ENCODE measurements at places on chromosomes 3 and 15. TPM values are rescaled to one million over a fixed set of nuclear protein-coding genes. Genes with fewer than 3 reads are reported as not detected.

DNA sequence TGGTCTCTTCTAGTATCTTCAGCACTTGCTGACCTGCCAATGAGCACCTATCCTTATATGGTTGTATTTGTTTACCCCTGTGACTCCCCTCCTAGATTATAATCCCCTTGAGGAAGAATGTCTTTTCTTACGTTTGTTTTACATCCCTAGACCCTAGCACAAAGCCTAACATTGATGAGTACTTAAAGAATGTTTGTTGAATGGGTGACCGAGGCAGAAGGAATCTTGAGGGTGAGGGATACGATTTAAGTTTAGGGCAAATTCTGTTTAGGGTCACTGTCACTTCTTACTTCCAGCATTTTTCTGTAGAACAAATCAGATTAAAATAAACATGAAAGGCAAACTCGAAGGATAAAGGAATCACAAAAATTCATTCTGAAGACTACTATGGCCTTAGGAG lies 80.9 kb upstream of the FAM98B start:
- no peak for DNase-seq

DNA sequence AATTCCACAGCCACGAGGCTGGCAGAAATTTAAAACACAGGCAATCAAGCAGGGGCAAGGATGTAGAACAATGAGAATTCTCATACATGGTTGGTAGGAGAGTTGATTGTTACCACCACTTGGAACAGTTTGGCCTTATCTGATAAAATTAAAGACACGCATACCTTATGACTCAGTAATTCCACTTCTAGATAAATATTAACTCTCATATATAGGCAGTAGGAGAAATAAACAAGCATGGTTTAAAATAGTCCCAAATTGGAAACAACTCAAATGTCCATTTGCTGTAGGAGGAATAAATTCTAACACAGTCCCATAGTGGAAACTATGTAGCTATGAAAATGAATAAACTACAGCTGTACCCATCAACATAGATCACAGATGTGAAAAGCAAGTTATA lies 42.3 kb upstream of the USP3 start:
- no peak for DNase-seq

Gene SMAD6
- total RNA-seq, result 1.9 TPM

GRCh38 chr15:31004220-31004733 lies 12.8 kb upstream of the MTMR10 start:
- DNase-seq, result no peak

DNA sequence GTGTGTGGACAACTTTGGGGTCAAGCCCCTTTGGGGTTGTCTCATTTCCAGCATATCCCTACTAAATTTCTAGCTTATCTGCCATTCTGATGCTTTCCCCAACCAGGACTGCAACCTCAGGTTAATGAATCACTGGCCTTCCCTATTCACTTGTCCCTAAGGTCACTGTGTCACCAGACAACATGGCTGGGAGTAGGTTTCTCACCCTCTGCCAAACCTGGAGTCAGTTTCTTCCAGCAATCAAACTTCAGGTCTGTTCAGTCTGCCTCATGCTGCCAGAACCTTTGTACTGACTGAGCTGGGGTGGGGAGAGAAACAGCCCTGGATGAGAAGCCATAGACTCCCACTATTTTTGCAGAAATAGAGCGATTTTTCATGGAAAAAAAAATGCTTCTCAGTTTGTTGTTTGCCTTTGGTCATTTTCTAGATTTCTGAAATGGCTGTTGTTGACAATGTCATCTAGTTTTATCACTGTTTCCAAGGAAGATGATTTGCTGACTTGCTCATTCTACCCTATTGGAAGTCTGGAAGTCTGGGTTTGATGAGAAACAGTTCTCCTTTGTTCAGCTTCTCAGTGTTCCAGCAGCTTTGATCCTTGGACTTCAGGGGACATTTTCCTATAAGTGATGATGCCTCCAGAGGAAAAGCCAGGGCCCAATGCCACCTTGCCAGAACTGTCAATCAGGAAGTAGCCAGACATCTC lies 74.8 kb upstream of the IL12A start:
- no peak for DNase-seq

GRCh38 chr3:23567917-23568316 lies 237.8 kb upstream of the UBE2E1 start:
- no peak for DNase-seq

Gene CCDC39
- total RNA-seq, result 0.62 TPM

DNA sequence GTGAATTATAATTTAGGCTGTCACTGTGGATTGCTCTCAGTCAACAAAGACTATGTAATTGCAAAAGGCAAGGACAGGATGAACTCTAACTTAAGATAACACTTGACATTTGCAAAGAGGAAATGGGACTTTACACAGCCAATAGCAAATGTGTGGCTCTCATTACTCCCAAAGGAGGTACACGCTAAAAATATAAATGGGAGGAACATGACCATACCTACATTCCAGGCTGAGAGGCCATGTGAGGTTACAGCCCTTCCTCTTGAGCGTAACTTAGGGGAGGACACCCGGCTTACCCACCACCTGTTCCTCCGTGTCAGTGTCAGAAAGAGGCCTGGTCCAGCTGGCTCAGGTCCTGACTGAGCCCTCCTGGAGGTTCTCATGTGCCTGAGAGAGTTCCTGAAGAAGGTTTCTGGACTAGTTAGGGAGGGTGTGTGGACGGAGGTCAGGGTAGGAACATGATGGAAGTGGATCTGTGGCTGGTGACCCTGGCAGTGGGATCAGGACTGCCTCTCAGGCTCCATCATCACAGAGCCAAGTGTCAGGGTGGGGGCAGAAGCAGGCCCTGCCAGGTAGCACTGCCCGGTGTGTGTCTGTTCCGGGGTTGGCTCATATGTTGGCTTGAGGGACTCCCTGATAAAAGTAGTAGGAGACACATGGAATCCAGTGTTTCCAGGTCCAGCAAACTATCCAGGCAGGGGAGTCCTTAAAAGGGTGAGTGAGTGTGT lies 7.9 kb downstream of the POPDC2 start:
- no peak for DNase-seq

DNA sequence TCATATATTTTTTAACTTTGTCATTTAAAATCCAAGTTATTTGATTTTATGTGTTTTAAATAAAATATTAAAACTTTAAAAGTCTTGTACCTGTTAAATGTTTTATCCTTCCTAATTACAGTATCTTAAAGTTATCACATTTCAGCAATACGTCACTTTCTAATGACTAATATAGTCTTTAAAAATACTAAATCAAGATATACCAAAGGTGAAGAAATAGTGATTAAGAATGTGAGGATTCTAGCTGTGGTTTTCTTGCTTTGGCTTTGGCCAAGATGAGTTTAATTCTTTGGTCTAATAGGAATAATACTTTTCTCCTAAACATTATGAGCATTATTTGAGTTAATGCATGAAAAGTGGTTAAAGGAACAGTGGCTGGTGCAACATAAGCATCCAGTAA lies 13.9 kb downstream of the SETD5 start:
- no peak for DNase-seq

DNA sequence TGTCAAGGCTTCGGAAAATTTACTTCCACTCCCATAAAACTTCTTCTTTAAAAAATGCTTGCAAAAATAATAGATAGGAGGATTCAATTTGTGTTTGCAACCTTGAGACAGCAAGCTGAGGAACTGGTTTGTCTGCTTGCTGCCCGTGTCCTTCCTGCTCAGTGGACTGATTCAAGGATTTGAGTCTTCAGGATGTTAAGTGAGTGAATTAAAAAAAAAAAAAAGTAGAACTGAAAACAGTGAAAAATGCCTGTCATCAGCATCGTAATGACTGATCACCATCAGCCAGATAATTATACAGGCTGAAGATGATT lies 453.7 kb downstream of the FGF12 start:
- DNase-seq, result no peak

GRCh38 chr3:77055841-77056341 lies 16.0 kb downstream of the ROBO2 start:
- DNase-seq, result no peak

- DNase-seq, result no peak
Observed at GRCh38 chr3:43206632-43207031, 79.7 kb upstream of the SNRK start.

DNA sequence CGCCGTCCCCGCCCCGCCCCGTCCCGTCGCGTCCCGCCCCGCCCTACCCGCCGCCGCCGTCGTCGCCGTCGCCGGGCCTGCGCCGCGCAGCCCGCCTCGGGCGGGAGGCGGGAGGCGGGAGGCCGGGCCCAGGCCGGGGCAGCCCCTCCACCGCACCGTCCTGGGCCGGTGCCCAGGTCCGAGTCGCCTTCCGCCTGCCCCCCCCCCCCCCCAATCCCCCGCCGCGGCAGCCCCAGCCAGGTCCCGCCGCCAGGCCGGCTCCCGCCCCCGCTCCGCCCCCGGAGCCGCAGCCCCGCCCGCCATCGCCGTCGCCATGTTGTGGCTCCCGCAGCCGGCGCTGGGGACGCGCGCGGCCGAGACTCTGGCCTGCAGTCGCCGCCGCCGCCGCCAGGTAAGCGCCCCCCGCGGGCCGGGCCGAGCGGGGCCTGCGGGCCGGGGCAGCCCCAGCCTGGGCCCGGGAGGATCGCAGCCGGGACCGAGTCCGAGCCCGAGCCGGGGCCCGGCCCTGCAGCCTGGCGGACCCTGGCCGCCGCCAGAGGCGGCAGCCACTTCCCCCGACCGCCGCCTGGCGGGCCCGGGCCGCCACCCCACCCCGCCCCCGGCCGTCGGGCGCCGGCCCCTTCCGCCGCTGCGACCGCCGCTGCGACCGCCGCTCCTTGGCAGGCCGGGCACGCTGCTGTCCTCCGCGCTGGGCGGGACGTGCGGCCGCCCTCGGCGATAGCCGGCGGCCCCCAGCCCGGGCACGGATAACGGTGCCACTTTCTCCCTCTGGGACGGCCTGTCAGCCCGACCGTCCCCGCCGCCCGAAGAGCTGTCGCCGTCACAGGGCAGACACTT lies at the start of gene ZNF592:
ZNF592 (plus strand) TSS at position 319 of the 837 bp plus-strand sequence. CDS start 34,084 bp downstream, outside the sequence.
- DNase-seq, result peak; percentile 70

DNA sequence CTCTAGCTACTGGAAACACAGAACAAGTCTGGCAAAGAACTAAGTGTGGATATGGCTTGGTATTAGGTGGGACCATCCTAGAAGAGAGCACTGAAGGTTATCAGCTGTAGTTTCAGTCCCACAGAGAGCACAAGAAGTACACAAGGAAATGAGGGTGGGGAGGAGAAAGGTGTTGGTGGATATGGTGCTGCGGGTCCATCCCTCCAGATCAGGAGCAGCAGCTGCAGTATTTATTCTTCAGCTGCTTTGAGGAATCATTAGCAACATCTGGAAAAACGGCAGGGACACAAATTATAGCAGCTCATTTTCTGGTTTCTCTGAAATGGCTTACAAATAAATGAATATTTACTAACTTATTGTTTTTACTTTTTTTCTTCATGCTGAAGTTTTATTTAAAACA lies 29.0 kb downstream of the CD80 start:
- no peak for DNase-seq

Gene PLCH1
- 10.9 TPM for total RNA-seq

- no peak for DNase-seq
Observed at GRCh38 chr3:71047616-71048531, 535.7 kb downstream of the FOXP1 start.

DNA sequence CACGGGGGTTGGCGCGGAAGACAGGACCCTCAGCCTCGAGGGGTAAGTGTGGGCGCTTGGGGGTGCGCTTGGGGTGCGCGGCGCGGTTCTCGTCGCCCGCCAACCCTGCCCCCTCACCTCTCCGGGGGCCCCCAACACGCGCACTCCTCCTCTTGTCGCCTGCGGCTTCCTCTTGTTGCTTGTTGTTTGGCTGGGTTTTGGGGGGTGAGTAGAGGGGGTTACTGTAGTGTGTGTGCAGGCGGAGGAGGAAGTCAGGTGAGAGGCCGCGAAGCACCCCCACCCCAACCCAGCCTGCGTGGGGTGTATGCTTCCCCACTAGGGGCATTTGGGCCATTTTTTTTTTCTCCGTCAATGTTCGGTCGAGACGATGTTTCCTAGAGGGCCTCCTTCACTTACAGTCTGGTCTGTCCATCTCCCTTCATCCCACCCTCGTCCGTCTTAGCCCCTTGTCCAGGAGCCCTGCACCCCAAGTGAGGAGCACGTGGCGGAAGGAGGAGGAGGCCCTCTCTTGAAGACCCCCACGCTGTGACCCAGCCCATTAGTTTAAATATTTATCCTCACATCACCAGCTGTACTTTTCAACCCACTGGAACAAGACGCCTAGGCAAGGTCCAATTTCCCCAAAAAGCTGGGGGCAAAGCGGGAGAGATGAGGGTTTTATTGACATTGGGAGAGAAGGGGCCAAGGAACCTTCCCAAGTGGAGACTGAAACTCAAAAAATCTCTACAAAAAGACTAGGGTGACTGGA lies 20.4 kb upstream of the SATB1 start:
- DNase-seq, result no peak

DNA sequence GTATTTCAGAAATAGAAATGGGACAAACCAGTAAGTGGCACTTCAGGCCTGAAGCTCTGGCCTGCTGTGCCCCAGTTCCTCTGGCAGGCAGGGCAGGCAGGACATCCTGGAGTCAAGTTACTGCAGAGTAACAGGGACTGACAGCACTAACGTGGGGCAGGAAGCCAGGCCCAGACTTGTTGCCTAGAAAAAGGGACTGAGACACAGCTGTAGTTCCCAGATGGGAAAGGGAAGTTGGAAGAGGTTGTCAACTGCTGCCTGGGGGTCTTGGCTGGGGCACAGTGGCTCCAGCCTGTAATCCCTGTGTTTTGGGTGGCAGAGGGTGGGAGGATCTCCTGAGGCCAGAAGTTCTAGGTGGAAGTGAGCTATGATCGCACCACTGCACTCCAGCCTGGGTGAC lies 171.9 kb downstream of the FMN1 start:
- no peak for DNase-seq

Gene MAP6D1
- total RNA-seq, result 4.5 TPM
